ENCODE measurements at places on chromosomes 5 and 9. TPM values are rescaled to one million over a fixed set of nuclear protein-coding genes. Genes with fewer than 3 reads are reported as not detected.

GRCh38 chr5:73682176-73682575, 56.2 kb downstream of the ARHGEF28 start:
- no peak for DNase-seq

Gene MARCOL
- total RNA-seq, result not detected

DNA sequence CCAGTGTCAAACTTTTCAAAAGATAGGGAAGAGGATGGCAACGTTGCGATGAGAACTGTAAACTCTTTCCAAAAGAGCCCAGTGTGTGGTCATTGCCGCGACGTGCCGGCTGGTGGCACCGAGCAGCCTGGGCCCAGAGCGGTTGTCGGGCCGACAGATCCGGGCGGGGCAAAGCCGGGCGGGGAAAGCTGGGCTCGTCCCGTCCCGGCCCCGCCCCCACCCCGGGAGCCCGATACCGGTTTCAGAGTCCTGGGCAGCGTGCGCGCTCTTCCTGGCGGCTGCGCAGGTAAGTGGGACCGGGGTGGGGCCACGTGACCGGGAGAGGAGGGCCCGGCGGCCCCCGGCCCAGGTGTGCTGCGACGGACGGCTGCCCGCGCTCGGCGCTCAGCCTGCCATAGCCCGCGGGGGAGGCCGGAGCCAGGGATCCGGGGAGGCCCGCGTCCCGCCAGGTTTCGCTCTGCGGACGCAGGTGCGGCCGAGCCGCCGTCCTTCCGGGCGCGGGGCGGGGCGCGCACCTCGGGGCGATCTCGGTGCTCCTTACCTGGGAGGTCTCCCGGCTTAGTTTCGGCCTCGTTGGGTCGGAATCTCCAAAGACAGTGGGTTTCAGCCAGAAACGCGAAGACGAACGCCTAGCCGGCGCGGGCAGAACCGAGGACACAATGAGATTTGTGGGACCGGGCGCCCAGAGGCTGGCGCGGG, at the start of gene MARVELD2:
TSS of gene MARVELD2 (plus strand) at position 232 of the 699 bp plus-strand sequence. CDS start 4,270 bp downstream, outside the sequence.
- DNase-seq, result peak; percentile 69

DNA sequence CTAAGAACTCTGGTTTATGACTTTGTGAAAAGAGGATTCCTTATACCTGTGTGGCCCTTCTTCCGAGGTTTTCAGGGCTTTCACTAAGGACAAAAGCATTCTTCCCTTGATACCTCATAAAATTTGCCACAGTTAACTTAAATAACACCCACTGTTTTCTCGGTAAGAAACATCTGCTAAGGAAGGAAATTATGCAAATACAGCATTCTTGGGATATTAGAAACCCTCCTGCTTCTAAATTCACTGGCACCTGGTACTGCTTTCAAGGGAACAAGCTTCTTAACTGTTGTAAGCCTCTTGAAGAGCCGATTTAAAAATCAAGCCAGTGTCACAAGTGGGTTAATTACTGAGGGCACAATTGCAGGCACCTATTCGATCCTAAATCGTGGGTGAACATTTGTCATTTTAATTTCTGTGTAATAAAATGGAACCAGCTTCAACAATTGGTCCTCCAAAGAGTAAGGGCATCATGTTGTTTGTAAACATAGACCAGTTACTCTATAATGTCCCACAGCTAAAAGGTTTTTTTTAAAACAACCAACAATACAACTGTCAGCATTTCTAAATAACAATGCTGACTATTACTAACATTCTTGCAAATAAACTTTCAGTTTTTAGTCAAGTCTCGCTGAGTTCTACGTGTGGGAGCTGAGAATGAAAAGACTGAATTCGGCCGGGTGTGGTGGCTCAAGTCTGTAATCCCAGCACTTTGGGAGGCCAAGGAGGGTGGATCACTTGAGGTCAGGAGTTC, 26.6 kb downstream of the AK3 start:
- DNase-seq, result no peak

- no peak for DNase-seq
Observed at GRCh38 chr5:42974536-42974935, 65.6 kb downstream of the ANXA2R start.

Gene CCL21
- total RNA-seq, result 22.8 TPM

- DNase-seq, result peak; percentile 20
Observed at GRCh38 chr9:107389617-107390071, 99.9 kb downstream of the KLF4 start.

GRCh38 chr9:134396825-134397224, 70.6 kb downstream of the RXRA start:
- DNase-seq, result no peak

DNA sequence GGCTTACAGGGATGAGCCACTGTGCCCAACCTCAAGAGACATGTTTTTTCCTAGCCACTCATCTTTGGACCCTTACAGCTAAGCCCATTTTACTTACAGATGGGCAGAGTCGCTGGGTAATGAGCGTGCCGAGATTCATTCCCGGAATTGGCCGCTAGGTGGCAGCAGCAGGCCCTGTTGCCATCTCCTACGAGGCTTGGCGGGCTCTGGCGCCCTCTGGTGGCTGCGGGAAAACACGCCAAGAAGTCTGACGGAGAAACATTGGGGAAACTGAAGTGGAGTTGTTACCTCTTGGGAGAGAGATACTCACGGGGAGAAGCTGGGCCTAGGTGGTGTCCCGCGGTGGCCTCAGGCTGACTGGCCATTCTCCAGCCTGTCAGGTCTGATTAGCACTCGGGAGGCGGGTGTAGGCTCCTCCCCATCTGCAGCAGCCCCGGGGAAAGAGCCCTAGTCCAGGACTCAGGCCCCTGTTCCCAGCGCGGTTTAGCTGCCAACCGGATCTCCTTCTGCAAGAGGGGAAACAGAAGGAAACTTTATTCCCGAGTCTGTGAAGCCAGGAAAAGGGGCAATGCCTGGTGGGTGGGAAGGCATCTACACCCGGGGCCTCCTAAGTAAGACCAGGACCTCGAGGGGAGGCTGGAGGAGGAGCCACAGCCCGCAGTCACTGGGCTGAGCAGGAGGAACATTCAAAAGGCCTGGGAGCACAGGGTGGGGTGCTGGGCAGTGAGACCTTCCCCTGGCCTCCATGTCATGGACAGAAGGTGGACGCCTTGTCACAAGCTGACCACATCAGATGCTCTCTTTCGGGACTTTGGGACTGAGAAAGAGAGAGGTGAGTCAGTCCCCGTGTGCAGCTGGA, 9.7 kb downstream of the PTGES2 start:
- peak; percentile 93 for DNase-seq

- no peak for DNase-seq
Observed at GRCh38 chr5:126448720-126449119, 25.5 kb downstream of the GRAMD2B start.

Gene ERMP1
- total RNA-seq, result 21.8 TPM

- DNase-seq, result no peak
Observed at GRCh38 chr5:31029925-31030324, 163.6 kb upstream of the CDH6 start.

- no peak for DNase-seq
Observed at GRCh38 chr9:75184471-75184870, 96.2 kb downstream of the OSTF1 start.

DNA sequence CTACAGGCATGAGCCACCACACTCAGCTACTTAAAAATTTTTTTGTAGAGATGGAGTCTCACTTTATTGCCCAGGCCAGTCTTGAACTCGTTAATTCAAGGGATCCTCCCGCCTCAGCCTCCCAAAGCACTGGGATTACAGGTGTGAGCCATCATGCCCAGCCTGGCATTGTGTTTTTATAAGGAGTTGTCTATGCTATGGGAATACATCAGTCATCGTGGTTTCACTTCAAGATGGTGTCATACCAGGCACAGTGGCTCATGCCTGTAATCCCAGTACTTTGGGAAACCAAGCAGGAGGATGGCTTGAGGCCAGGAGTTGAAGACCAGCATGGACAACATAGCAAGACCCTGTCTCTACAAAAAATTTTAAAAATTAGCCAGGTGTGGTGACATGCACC, 49.7 kb downstream of the CYSTM1 start:
- no peak for DNase-seq

GRCh38 chr5:179768326-179769085, 25.3 kb upstream of the LTC4S start:
- DNase-seq, result no peak

GRCh38 chr5:101080462-101081240, 177.6 kb upstream of the ST8SIA4 start:
- DNase-seq, result no peak

DNA sequence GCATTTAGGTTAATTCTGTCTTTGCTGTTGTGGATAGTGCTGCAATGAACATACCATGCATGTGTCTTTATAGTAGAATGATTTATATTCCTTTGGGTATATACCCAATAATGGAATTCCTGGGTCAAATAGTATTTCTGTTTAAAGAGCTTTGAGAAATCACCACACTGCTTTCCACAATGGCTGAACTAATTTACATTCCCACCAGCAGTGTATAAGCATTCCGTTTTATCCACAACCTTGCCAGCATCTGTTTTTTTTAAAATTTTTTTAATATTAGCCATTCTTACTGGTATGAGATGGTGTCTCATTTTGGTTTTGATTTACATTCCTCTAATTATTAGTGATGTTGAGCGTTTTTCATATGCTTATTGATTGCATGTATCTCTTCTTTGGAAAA, 15.5 kb upstream of the TARS1 start:
- no peak for DNase-seq

Gene OR1N1
- not detected for total RNA-seq

DNA sequence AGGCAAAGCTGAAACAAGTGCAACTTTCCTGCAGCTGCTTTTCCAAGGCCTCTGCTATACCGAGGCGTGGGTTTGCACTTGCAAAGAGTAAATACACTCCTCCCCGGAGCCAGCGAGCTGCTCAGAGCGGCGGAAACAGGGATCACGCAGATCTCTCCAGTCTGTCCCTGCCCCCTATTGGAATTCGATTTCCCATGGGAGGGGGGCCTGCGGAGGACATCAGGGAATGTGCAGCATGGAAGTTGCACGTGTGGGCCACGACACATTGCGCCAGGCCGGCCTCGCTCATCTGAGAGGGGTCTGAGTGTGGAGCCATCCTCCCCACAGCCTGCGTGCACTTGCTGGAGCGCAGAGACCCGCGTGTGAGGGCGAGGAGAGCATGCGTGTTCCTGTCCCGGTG, 104.3 kb upstream of the PHYKPL start:
- no peak for DNase-seq

DNA sequence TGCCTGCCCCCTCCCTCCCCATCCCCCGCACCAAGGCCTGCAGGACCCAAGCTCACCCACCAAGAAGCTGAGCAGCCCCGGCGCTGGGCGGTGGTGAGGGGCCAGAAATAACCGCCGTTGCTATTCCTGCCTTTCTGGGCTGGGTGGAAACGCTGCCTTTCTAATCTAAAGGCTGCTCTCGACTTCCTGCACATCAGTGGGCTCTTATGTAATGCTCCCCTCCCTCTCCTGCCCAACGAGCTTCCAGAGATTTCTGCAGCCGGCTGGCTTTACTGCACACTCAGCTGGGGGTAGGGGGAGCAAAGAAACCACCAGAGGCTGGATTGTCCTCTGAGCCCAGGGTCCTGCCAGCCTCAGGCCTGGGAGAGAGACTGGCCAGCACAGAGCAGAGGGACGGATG, 6.9 kb upstream of the EGR1 start:
- DNase-seq, result no peak

DNA sequence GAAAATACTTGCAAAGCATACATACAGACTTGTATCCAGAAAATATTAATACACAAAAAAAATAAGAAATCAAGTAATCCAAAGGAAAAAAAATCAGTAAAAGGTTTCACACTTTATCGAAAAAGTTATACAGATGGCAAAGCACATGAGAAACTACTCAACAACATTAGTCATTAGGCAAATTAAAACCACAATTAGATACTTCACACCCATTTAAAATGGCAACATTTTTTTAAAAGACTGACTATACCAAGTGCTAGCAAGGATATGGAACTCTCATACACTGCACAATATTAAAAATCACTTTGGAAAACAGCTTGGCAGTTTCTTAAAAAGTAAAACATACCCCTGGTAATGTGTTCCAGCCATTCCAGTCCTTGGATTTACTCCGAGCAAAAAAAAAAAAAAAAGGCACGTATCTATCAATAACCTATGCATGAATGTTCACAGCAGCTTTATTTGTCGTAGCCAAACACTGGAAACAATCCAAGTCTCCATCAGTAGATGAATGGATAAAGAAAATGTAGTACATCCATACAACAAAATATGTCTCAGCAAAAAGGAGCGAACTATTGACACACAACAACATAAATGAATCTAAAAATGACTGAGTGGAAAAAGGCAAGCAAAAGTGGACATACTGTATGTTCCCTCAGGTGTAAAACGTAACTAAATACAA, 66.0 kb downstream of the GNAQ start:
- DNase-seq, result no peak

DNA sequence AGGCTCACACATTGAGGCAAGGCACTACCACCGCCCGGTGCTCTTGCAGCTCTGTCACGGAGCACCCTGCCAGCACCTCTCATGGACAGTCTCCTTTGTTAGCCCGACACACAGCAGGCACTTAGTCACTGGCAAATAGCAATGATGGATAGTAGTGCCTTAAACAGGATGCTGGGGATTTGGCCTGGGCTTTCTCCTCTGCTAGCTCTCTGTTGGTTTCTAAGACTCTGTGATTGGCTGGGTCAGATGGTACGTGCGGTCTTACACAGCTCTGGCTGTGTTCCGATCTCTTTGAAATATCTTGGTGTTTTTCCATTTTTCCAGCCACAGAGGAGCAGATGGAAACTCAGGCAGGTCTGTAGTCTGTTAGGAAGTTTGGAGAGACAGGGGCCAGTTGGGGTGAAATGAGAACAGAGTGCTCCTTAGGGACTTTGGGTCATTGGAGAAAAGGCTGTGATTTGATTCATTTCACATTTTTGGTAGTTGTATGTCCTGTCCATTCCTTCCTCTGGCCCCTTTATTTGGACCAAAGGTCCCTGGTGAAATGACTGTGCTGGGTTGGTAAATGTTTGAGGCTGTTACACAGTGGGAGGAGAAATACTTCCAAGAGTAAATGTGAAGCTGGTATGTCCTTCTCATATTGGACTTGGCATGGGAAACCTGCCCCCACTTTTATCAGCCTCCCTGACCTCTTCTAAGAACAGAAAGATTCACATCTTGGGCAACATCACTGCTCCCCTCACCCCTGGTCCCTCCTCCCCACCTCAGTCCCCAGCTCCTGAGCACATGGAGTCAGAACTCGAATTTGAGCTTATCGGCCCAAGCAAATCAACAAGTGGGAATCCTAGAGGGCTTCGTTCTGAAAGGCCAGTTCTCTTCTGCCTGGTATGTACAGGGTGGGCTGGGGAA, 3.4 kb downstream of the SMIM3 start:
- DNase-seq, result peak; percentile 67

GRCh38 chr9:82489201-82489821, 500.7 kb downstream of the SPATA31D1 start:
- no peak for DNase-seq

DNA sequence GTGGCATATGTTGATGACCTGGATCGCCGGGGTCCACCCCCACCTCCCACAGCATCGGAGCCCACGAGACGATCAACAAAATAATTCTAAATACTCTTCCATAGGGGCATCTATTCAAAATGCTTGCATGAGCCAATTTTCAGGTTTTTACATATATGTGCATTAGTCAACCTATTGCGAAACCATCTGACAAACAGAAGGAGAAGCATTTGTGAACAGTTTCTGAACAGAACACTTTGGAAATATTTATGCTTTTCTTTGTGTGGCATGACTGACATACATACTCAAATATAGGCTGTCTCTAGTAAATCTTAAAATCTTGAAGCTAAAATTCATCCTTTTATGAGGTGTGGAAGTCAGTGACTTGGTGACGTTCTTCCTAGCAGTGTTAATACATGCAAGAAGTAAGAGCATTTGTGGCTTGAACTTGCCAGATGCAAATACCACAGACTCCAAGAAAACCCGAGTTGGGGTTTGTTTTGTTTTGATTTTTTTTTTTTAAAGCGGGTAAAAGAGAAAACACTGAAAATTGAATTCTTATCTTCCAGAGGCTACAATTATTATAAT, 5.3 kb downstream of the GPR151 start:
- no peak for DNase-seq

- peak; percentile 77 for DNase-seq
Observed at GRCh38 chr5:139655727-139656271, 7.7 kb downstream of the CXXC5 start.

Gene FAM78A
- total RNA-seq, result 24.8 TPM
